Right renal cortex interstitium (tissue), 3 donors: ENCODE measurements at places on chromosomes 11 and 22. TPM values are rescaled to one million over a fixed set of nuclear protein-coding genes. Genes with fewer than 3 reads are reported as not detected.
A peak's percentile ranks its signal among the peaks of the same experiment; 100 is the strongest.

DNA sequence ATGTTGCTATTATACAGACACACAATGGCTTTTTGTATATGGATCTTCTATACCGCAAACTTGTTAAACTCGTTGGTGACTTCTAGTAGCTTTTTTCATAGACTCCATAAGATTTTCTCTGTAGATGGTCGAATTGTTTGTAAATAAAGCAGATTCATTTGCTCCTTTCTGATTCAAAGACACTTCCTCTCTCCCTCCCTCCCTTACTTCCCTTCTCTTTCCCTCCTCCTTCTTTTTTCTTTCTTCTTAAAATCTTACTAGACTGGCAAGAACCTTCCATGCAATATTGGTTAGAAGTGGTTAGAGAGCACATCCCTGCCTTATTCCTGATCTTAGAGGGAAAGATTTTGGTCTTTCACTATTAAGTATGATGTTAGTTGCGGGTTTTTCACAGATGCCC, 36.4 kb downstream of the MYEOV start:
- DNase-seq: no peak

The PANX2 gene
- 1.5 TPM for polyA plus RNA-seq

GRCh38 chr22:21092797-21093554, 47.2 kb downstream of the LRRC74B start:
- DNase-seq: no peak

- peak; percentile 12 for DNase-seq
Measured at GRCh38 chr11:102666331-102666957, 39.1 kb downstream of the MMP27 start.

- DNase-seq: no peak
Measured at GRCh38 chr11:17897495-17897894, 115.4 kb downstream of the SERGEF start.

DNA sequence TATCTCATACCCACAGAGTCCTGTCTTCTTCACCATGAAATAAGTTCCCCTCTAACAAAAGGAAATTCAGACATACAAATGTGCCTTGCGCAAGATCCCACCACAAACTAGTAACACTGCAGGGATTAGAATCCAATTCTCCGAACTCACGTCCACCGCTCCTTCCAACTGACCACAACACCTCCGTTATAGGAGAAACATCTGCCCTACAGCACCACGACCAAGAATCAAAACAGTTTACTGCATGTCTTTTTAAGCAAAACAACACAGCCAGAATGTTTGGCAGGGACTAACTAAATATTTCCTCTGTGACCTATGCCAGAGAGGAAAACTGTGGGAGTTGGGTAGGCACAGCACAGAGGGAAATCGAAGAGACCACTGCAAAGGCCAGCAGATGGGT, 72.7 kb upstream of the AKIP1 start:
- no peak for DNase-seq

DNA sequence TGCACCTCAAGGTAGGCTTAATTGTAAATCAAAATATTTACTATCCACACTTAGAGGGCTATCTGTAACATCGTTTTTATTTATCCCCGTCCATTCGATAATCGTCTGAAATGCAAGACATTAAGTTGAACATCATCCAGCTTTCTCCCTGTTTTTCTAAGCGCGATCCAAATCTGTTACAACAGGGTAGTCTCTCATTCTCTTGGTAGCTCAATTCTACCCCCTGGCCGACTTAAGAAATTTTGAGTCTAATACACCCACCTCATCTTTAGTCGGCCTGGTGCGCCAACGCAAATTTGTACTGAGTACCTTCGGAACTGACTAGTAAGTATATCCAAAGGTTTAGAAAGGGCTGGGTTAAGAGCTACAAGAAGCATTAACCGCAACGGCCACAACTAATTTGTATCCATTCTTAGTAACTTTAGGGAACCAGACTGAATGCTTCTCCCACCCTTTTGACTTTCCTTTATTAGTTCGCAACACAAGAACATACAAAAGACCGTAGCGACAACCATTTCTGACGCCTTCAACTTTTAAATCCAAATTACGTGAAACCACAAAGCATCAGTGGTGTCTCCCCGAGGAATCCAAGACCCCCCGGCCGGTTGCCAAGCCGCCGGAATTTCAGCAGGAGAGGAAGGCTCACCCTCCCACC, 1.0 kb upstream of the ZNF143 start:
- peak; percentile 56 for DNase-seq

DNA sequence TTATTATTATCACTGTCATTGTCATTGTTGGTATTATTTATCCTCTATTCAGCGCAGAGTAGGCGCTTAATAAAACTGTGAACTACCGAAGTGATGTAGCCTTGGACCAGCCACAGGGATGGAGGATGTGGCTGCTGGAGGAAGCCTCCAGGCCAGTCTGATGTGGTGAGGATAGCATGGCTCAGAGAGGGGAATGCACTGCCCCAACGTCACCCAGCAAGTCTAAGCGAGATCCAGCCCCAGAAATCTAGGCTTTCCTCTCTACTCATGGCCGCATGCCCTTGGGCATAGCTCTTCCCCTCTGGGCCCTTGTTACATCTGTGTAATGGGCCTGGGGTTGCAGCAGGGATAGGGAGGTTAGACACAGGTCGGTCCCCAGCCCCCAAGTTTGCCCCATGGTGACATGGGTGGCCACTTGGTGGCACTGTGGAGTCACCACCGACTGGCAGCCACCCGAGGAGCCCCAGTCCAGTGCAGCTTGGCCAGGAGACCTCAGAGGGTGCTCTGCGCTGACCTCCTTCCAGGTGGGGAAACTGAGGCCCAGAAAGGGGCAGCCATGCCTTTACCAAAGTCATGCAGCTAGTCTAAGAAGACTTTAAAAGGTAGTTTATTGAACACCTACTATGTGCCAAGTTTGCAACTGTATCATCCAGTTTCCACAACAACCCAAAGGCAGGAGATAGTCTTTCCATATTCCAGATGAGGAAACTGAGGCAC, 395.7 kb downstream of the MN1 start:
- DNase-seq: no peak

DNA sequence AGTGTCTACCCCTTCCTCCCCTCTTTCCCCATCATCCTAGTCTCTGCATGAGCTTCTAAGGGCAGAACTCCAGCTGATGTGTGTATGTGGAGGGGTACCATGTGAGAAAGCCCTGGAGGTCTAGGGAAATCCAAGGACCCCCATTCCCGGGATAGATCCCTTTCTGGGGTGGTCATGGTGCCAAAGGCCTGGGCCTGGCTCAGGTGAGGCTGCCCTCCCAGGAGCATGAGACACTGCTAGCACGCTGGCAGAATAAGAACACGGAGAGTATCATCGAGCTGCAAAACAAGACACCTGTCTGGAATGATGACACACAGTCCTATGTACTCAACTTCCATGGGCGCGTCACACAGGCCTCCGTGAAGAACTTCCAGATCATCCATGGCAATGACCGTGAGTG, 19.6 kb downstream of the TUB start:
- DNase-seq: no peak

DNA sequence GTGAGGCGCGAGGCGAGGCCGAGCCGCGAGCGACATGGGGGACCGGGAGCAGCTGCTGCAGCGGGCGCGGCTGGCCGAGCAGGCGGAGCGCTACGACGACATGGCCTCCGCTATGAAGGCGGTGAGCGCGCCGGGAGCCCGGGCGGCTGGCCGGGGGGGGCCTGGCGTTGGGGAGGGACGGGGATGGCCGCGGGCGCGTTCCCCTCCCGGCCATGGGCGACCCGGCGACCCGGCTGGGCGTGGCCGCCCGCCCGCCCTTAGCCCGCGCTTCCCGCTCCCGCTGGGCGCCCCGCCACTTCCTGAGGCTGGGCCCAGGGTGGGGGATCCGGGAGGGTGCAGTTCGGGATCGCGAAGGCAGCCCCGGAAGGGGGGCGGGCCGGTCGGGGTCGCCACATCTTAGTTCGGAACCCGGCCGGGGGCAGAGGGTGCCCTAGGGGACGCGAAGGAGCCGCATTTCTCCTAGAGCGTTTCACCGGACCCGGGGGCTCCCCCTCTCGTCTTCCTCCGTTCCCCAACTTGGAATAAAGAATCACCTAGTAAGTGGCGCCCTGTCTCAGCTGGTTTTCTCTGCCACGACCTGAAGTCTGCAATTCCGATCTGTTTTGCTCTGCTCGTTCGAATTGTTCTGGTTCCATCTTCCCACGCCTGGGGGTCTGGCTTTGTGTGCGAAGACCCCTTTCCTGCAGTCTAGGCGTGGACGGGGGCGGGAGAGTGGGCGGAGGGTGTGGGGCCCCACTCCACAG, 536 bp downstream of the YWHAH start:
- DNase-seq: no peak

The OR4A16 gene
- polyA plus RNA-seq: not detected

The MIAT gene
- 0.35 TPM for polyA plus RNA-seq

GRCh38 chr11:104000798-104001197, 35.6 kb upstream of the DDI1 start:
- DNase-seq: no peak

DNA sequence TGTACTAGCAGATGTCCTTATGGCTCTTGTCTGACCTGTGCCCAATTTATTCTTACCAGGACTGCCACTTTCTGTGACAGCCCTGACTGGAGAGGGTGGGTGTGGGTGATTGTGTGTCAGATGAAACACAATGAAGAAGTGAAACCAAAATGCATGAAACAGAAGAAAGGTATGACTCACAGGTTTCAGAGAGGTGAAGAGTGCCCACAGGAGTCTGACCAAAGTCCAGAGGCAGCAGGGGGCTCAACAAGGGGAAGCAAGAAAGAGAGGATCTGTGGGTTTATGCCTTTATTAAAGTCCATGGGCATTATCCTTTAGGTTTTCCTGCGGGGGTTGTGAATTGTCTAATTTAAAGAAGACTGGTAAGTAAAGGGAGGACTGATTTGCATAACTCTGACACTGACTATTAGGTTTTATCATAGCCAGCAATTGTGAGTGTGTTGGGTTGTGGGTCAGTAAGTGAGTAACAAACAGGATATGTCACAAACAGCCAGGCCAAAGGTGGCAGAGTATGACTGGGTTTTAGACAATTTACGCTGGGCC, 3.9 kb upstream of the OR4C6 start:
- DNase-seq: no peak

GRCh38 chr11:20211691-20212090, 51.4 kb upstream of the DBX1 start:
- no peak for DNase-seq

DNA sequence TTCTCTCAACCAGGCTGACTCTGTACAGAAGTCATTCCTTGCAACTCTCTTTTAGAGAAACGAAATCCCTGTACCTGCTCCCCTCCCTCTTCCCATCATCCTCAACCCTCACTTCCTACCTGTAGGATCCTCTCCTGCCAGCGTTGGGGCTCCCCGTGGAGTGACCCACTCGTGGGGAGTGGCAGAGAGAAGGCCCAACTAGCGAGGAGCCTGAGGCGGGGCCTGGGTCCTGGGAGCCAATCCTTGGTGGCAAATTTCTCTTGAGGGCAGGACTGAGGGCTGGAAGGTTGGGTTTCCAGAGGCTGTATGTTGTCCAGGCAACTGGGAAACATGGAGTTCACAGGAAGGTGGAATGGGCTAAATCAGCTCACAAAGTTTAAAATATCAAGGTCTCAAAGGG, 10.4 kb downstream of the NHERF4 start:
- DNase-seq: no peak

GRCh38 chr11:62850911-62851806, 11.8 kb upstream of the WDR74 start:
- DNase-seq: no peak

GRCh38 chr11:11789735-11790369, 51.9 kb upstream of the USP47 start:
- no peak for DNase-seq

DNA sequence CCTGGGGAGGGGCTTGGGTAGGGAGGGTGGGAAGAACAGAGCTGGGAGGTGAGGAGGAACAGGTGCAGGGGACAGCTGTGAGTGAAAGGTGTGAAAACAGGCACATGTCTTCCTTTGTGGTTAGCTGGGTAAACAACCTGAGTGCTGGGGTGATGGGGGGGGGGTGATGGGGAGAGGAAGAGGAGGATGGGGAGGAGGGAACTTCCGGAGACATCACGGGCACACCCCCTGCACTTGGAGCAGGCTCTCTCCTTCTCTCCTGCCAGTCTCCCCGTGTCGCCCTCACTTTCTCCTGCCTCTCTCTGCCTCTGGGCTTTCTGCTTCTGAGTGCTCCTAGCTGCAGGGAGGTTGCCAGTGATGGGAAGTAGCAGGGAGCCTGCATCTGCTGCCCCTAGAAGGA, 8.8 kb downstream of the CXCR5 start:
- no peak for DNase-seq

GRCh38 chr22:45918459-45919370, 58.2 kb downstream of the WNT7B start:
- DNase-seq: no peak

DNA sequence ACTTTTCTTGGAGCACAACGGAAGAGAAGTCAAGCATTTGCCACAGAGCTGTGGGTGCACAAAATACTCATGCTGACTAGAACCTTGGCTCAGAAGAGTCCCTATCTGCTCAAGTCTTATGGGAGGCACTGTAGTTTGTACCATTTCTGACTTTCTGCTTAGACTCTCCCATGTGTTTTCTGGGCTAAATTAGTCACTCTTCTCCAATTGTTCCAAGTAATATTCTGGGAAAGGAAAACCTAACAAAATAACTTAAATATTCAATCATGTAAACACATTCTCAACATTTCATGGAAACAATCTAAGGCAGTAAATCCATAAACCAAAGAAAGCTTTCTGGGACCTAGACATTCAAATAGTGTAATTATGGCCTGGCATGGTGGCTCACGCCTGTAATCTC, 220.7 kb downstream of the SWAP70 start:
- DNase-seq: no peak

GRCh38 chr11:125455851-125456250, 40.2 kb downstream of the FEZ1 start:
- DNase-seq: no peak

- DNase-seq: no peak
Measured at GRCh38 chr11:1181420-1181819, 23.7 kb downstream of the MUC5AC start.

The TCN2 gene
- polyA plus RNA-seq: 52.7 TPM

GRCh38 chr11:116217006-116217405, 555.8 kb downstream of the BUD13 start:
- DNase-seq: no peak

The BIK gene
- polyA plus RNA-seq: 0.94 TPM

The TMPRSS13 gene
- 0.36 TPM for polyA plus RNA-seq

- DNase-seq: no peak
Measured at GRCh38 chr11:36488096-36488495, 22.0 kb downstream of the TRAF6 start.

- DNase-seq: no peak
Measured at GRCh38 chr11:876545-876944, 33.9 kb downstream of the TSPAN4 start.
